Motor neuron (in vitro differentiated cells): ENCODE measurements at places on chromosomes 5 and 9.
A peak's percentile ranks its signal among the peaks of the same experiment; 100 is the strongest.

- no peak for ATAC-seq
Measured at GRCh38 chr9:111740739-111741138, 54.0 kb downstream of the SHOC1 start.

- ATAC-seq: no peak
Measured at GRCh38 chr9:93724852-93725251, 148.5 kb downstream of the PHF2 start.

GRCh38 chr5:143987751-143988560 lies 176.0 kb downstream of the HMHB1 start:
- ATAC-seq: no peak

DNA sequence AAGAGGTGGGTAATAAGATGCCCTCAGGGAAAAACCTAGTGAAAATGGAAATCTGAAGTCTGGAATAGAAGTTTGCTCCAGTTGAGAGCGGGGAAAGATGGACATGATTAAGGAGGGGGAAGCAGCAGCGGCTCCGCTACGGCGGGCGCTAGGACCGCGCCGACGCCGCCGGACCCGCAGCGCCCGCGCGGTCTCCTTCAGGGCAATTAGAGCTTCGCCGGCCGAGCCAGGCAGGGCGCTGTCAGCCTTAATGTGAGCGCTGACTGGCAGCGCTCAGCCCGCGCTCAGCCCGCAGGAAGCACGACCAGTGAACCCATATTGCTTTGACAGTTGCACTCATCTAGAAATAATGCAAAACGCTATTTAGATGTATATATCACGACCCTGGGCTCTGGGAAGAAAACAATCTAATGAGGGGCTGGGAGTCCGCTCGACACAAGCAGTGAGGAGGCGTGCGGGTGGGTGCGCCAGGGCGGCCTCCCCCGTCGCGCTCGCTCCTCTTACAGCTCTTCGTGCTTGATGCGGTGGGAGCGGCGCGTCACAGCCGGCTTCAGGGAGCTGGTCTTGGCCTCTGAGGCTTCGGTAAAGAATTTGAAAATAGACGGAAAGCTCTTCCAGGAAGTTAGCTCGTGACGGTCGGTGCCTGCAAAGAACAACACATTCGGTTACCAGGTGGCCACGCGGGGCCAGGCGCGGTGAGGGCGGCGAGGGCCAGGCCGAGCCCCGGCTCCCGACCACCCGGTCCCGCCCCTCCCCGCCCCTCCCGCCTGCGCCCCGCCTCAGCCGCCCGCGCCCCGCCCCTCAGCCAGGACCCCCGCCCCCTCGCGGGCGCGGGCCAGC lies 37.7 kb downstream of the NR2F1 start:
- ATAC-seq: peak; percentile 96

DNA sequence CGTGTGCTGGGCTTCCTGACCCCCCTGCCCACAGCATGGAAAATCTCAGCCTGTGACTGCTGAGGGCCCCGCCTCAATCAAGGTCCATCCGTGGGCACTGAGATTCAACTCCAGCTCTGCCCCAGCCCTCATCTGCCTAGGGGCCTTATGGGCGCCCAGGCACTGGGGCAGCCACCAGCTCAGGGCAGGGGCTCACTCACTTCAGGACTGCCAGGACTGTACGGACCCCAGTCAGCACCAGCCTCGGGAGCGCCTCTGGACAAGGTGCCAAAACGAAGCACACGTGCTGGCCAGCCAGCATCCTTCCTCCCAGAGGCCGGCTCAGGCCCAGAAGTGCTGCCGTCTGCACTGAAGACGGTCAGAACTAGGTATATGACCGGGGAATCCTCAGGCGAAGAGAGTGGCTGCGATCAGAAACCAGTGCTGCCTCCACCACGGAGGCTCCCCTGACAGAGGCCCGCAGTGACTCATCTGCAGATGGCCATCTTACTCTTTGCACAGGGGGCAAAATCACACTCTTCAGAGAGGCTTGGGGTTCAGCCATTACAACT lies 19.6 kb downstream of the CLPTM1L start:
- no peak for ATAC-seq

DNA sequence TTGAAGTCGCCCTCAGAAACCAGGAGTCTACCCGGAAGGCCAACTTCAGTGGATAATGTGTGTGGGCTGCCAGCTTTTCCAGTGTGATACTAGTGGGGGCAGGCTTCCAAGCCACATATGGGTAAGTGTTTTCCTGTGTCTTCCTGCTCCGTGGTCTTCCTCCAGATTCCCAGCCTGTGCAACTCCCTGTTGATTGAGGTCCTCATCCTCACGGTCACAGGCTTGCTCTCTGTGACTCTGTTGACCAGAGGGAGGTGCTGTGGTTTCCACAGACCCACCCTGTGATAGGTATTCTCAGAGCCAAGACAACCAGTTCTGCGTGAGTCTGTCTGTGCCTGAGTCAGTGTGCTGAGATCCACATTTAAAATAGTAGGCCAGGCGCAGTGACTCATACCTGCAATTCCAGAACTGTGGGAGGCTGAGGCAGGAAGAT lies 388.0 kb upstream of the IRX2 start:
- ATAC-seq: no peak

DNA sequence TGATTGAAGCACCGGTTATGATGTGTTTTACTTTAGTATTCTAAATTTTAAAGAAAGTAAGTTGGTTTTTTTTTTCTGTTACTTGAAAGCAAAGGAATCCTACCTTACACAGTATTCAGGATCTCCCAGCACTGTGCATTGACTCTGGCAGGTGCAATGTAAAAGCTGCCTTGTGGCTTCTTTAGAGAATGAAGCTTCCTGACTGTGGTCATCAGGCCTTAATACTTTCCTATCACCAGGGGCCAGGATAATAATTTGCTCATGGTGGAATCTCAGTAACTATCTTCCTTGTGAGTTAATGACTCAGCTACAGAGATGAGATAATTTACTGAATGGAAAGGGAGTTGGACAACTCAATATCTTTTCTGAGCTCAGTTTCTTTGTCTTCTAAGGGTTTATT lies 435.5 kb upstream of the ZNF608 start:
- no peak for ATAC-seq

DNA sequence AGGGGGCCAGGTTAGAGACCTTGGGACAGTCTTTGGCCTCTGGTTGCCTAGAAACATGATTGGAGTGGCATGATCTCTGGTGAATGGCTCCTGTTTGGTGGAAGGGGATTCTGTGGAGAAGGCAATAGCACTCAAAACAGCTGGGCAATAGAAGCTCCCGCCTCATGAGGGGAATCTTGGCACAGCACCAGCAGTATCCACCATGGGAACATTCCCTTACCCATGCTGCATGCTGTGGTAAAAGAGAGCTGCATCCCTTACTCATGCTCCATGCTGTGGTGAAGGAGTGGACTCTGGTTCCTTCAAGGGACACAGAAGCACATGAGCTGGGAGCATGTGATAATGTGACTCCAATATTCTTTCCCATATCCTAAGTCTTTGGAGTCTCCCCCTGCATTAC lies 160.6 kb downstream of the PJA2 start:
- no peak for ATAC-seq

GRCh38 chr5:68543212-68543611 lies 327.7 kb downstream of the PIK3R1 start:
- ATAC-seq: no peak

DNA sequence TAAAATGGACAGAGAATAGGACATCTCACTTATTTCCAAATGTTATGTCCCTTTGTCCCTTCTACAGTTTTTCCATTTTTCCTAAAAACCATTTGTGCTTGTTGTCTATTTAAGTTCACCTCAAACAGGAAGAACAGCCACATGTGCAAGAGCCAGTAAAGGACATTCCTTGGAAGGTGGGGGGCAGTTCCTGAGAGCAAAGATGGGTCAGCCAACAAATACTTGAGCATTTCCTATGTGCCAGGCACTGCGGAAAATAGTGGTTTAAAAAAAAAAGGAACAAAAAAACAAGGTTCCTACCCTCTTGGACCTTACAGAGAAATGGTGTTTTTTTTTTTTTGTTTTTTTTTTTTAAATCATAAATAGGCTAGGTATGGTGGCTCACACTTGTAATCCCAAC lies 26.8 kb downstream of the ANP32B start:
- no peak for ATAC-seq

DNA sequence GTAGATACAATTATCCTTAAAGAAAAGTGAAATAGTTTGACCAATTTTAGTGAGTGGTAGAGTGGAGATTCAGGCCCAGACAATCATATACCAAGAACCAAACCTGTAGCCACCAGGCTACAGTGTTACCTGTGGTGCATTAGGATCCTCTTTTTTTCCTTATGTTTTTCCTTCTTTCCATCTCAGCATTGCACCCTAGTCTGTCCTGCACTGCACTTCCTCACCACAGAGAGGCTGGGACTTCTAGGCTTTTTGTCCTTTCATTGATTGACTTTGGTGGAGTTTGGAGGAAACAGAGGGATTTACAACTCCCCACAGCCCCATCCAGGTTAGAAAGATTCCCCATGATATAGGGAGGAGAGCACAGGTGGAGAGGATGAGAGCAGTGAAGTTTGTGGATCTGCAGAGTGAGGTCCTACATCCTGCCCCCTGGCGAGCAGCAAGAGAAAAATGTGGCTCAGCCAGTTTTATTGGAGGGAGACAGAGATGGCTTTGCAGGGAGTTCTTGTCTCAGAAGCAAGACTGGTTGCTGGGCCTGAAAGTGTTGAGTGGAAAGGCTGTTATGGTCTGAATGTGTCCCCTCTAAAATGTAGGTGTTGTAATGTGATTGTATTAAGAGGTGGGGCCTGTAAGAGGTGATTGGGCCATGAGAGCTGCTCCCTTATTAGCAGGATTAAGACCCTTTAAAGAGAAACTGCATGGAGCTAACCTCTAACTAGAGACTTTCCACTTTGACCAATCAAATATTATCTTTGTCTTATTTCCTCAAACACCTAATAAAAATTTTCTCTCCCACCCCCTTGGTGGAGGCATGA lies 36.2 kb downstream of the KIF4B start:
- no peak for ATAC-seq

DNA sequence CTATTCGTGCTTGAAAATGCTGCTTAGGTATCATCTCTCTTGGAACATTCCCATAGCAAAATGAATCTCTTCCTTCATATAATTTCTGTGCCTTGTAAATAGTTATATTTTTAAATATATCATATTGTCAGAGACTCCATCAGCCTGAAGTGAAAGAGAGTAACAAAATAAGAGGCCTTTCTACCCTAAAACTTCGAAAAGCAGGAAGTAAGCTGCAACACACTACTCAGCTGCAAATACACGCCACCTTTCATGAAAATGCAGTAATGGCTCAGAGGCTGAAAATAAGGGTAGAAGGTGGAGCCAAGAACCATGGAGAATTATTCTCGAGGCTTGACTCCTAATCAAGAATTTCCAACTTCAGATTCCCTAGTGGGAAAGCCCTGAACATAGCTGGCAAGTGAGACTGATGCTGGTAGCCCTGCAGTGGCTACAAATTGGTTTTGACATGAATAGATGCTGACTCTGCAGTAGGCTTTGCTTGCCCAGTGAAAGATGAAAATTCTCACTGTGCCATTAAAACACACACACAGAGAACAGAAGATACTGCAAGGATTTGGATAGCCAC lies 30.2 kb upstream of the PTGER4 start:
- no peak for ATAC-seq

- ATAC-seq: no peak
Measured at GRCh38 chr9:98660541-98660940, 48.2 kb downstream of the GABBR2 start.

- ATAC-seq: no peak
Measured at GRCh38 chr5:51567636-51568035, 184.4 kb downstream of the ISL1 start.

- no peak for ATAC-seq
Measured at GRCh38 chr9:98236901-98237487, 18.5 kb downstream of the TBC1D2 start.

GRCh38 chr5:104412649-104413240 lies 850.2 kb upstream of the NUDT12 start:
- no peak for ATAC-seq

- no peak for ATAC-seq
Measured at GRCh38 chr9:88258601-88259000, 120.3 kb upstream of the SPATA31C2 start.

- ATAC-seq: peak; percentile 49
Measured at GRCh38 chr5:16916262-16916878, 19.7 kb downstream of the MYO10 start.

DNA sequence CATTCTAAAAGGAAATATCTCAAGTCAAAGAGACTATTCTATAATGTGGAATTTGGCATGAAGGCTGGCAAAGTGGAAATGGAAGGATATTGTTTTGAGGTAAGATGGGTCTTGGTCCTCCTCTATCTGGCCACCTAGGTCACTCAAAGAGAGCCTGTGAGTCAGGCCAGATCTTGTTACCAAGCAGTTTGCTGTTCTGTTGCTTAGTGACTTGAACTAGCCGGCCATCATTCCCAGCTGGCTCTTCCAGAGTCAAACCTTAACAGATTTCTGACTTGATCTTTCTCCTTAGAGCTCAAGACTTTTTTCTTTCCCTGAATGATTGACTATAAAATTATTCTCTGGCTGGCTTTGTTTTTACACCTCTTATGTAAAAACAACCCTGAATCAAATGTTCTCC lies 136.1 kb downstream of the PDE4D start:
- no peak for ATAC-seq

DNA sequence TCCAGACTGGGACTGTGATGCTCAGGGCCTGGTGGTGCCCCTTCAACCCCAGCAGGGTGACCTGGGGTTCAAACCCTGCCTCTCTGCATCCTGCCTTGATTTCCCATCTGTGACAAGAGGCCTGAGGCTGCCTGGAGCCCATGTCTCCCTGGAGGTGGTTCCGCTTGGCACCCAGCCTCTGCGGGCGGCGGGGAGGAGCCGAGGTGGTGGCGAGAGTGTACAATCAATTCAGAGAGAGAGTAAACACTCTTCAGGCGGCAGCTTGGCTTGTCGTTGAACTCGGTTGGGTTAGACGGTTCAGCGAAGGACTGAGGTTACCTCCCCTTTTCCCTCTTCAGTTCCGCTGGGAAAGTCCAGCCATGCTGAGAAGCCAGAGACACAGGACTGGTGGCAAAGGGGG lies 39.3 kb downstream of the NTNG2 start:
- no peak for ATAC-seq
